ENCODE measurements at places on chromosomes 1 and 21.
A peak's percentile ranks its signal among the peaks of the same experiment; 100 is the strongest.

GRCh38 chr21:28283641-28284490 is 708.8 kb downstream of the LTN1 start:
- peak; percentile 98 for DNase-seq

GRCh38 chr1:204996981-204997380 is 46.0 kb upstream of the CNTN2 start:
- no peak for DNase-seq

DNA sequence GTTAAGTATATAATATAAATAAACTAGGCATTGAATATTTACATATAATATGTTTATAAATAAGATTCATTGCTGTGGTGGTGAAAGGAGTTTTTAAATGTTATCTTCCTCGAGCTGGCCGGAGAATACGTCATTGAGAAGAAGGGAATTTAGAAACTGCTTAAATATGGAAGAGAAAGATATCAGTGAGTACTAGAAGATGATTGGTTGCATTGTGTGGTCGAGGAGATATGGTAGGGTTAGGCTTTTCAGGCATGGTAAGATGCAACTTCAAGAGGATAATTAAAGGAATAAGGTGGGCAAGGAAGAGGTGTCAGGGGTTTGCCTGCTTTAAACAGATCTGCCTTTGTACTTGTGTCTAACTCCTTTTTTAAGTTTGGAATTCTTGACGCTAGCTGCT is 73.5 kb downstream of the RPS6KC1 start:
- no peak for DNase-seq

- DNase-seq, result no peak
Measured at GRCh38 chr1:236002025-236002390, 62.9 kb downstream of the NID1 start.

- DNase-seq, result no peak
Measured at GRCh38 chr1:203764105-203765028, 616 bp upstream of the LAX1 start.

GRCh38 chr1:166692346-166692745 is 146.9 kb upstream of the POGK start:
- no peak for DNase-seq

GRCh38 chr1:228366062-228366865 is 40.4 kb downstream of the TRIM11 start:
- no peak for DNase-seq

DNA sequence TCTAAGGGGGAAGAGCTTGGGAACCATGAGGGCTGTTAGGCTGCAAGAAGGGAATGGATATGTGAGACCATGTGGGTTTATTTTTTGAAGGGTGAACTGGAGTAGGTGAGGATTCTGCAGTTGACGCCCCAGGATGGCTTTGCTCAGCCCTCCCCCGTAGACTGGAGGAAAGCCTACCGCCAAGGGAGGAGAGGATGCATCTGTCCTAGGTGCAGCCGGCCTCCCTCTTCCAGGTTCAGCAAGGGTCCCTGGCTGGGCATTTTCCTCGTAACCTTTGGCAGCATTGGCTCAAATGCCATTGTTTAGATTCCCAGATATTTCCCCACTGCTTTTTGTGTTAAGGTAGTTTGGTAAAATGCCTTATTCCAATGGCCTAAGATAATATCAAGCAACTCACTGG is 16.6 kb downstream of the TFF3 start:
- DNase-seq, result no peak

DNA sequence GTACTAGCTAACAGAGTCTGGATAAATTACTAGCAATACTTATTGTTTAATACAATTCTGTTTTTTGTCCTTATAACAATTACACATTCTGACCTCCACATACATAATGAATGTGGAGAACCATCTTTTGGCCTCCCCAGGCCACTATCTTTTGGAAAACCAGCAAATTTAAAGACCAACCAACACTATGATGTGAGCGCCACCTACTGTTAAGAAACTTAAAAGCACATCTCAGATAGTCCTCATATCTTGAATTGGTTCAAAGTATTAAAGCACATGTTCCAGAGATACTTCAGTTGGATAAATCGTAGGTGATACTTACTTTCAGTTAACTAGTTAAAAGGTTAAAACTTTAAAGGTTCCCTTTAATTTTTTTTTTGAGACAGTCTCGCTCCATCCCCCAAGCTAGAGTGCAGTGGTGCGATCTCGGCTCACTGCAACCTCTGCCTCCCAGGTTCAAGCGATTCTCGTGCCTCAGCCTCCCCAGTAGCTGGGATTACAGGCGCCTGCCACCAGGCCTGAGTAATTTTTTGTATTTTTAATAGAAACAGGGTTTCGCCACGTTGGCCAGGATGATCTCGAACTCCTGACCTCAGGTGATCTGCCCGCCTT is 29.3 kb upstream of the USP1 start:
- peak; percentile 42 for DNase-seq

- no peak for DNase-seq
Measured at GRCh38 chr1:103447471-103447870, 78.0 kb upstream of the RNPC3 start.

- DNase-seq, result peak; percentile 64
Measured at GRCh38 chr1:218339267-218339831, 5.8 kb upstream of the TGFB2 start.

- DNase-seq, result no peak
Measured at GRCh38 chr1:32241001-32241763, 5.8 kb upstream of the FAM167B start.

- DNase-seq, result no peak
Measured at GRCh38 chr1:112790920-112791722, 76.0 kb upstream of the PPM1J start.

GRCh38 chr1:183242556-183242955 is 56.5 kb downstream of the LAMC2 start:
- no peak for DNase-seq

- DNase-seq, result no peak
Measured at GRCh38 chr1:3676581-3677470, 24.5 kb downstream of the TP73 start.

GRCh38 chr21:33384841-33385331 is 18.3 kb upstream of the IFNGR2 start:
- DNase-seq, result no peak

DNA sequence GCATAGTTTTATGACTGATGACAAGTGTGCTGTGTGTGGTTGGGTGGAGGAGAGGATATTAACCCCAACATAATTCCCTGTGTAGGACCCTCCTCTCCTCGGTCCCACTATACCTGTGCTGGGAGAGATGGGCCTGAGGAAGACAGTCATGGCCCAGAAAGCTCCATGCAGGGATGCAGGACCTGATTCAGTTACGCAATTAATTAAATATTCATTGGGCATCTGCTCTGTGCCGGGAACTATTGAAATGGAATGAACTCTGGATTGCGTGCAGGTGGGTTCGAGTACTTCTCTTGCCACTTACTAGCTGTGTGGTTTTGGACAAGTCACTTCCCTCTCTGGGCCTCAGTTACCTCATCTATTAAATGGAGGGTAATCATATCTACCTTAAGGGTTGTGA is 74.6 kb downstream of the CD247 start:
- no peak for DNase-seq

DNA sequence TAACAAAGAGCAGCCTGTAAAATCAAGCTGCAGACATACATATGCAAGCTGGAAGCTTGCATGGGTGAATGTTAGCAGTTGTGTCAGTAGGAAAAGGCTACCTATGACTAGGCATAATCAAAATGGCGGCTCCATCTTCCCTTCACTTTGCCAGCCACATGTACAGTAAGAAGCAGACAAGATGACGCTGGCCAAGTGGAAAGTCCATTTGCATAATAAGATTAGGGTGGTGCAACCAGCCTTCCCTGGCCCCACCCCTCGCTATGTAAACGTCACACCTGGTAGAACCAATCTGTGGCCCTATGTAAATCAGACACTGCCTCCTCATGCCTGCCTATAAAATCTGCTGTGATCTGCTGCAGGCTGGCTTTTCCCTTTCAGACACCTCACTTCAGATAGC is 171.9 kb upstream of the USP25 start:
- DNase-seq, result no peak

GRCh38 chr1:208160259-208160819 is 83.8 kb downstream of the PLXNA2 start:
- DNase-seq, result no peak

- DNase-seq, result peak; percentile 94
Measured at GRCh38 chr1:17190010-17190995, 14.6 kb upstream of the PADI1 start.

- peak; percentile 63 for DNase-seq
Measured at GRCh38 chr21:26842300-26842699, 2.9 kb downstream of the ADAMTS1 start.

GRCh38 chr1:19644681-19645410 is 735 bp downstream of the NBL1 start:
- DNase-seq, result no peak

DNA sequence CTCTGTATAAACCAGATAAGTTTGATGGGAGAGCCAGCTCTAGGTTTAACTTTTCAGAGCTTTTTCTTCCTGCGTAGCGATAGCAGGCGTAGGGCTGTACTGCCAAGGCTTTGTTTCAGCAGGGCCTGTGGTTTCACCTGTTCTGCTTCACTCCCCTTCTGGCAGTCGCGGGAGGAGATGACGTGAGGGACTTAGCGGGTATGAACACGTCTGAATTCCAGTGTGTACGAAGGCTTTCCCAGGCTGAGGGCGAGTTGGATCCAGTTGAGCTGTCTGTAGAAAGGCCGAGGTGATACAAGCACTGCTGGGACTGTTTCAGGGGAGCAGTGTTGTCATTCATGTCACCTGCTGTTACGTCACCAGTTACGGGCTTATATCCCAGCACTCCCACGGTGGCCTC is 21.2 kb downstream of the PEX14 start:
- no peak for DNase-seq

GRCh38 chr21:37259426-37259825 is 7.7 kb downstream of the VPS26C start:
- no peak for DNase-seq

GRCh38 chr1:197210426-197210825 is 57.6 kb upstream of the CRB1 start:
- DNase-seq, result peak; percentile 44

DNA sequence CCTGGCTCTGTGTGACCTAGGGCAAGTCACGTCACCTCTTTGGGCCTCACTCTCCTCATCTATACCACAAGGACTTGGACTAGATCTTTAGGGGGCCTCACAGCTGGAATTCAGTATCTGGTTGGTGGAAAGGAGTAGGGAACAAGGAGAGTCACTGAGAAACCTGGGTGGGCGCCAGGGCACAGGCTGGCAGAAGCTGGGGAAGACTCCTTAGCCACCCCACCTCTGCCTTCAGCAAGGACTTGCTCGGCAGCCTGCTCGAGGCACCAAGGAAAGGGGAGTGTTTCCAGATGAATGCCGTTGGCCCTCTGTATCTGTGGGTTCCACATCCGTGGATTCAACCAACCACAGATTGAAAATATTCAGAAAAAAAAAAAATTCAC is 1.2 kb upstream of the OPTC start:
- DNase-seq, result no peak

DNA sequence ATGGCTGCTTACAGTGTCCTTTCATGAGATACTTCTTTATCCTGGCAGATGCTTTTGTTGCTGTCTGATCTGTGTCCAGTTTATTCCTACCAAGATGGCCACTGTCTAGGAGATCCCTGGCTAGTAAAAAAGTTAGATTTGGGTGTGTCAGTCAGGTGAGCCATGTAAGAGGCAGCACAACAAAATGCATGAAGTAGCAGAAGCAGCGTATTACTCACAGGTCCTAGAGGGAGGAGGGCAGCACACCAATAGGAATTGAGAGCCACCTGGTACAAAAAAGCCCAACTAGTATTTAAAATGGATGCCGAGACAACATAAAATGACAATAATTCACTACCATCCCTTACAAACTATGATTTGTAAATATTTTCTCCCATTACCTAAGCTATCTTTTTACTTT is 22.8 kb upstream of the ZNF697 start:
- DNase-seq, result no peak

DNA sequence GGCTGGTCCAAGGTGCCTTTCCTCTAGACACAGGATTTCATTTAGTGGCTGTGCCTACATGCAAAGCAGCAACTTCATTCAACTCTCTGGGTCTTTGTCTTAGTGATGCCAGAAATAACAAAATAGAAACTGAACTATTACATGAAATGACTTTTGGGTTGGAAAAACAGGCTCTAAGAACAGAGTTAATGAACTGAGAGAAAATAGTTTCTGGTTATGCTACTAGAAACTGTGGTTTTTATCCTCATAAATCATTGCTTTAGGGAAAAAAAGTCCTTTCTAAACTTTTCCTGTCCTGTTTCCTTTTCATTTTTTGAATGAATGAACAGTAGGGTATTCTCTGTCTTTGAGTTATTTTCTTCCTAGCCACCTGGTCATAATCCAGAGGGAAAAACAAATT is 424.0 kb downstream of the KIF26B start:
- DNase-seq, result no peak

DNA sequence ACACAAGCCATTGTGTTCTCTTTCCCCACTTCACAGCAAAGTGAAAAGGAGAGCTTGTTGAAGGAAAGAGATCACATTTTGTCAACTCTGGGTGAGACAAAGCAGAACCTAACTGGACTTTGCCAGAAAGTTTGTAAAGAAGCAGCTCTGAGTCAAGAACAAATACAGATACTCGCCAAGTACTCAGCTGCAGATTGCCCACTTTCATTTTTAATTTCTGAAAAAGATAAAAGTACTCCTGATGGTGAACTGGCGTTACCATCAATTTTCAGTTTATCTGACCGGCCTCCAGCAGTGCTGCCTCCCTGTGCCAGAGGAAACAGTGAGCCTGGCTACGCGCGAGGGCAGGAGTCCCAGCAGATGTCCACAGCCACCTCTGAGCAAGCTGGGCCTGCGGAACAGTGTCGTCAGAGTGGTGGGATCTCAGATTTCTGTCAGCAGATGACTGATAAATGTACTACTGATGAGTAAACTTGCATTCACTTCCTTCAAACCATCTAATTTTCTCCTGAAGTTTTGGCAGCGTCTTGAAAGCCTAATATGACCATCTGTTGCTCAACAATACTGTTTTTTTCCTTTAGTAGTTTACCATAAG is 43.7 kb downstream of the BACH1 start:
- DNase-seq, result peak; percentile 99

GRCh38 chr1:41504114-41505035 is 19.9 kb upstream of the EDN2 start:
- DNase-seq, result peak; percentile 86

DNA sequence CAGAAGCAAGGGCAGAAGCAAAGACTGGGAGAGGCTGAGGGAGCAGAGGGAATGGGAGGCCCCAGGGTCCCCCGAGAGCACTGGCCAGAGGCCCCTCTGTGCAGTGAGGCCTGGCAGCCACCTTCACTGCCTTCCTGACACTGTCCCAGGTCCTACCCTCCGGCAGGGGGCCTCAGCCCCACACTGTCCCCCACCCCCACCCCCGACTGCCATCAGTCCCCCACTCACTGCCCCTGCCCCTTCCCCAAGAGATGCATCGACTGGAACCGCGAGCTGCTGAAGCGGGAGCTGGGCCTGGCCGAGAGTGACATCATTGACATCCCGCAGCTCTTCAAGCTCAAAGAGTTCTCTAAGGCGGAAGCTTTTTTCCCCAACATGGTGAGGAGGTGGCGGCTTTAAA is 13.0 kb upstream of the PADI6 start:
- DNase-seq, result no peak

- no peak for DNase-seq
Measured at GRCh38 chr21:28100366-28100765, 892.3 kb downstream of the LTN1 start.

- no peak for DNase-seq
Measured at GRCh38 chr1:77966291-77966690, 12.6 kb downstream of the FUBP1 start.

Data from iris pigment epithelial cell (primary cell).